H4 (cell line): ENCODE measurements at places on chromosomes 16 and 17.

DNA sequence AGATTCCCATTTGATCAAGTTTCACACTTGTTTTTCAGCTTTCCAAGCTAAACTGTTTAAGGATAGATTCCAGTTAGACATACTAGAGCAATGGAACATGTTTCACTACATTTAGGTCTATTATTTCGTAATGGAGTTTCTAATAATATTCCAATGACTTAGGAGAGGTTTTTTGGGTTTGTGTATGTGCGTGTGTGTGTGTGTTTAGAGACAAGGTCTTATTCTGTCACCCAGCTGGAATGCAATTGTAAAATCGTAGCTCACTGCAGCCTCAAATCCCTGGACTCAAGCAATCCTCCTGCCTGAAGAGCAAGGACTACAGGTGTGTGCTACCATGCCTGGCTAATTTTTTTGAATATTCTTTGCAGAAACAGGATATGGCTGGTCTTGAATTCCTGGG, 426.3 kb downstream of the ZFHX3 start:
- no peak for DNase-seq

- no peak for DNase-seq
Measured at GRCh38 chr17:79468183-79468944, 142.5 kb downstream of the RBFOX3 start.

DNA sequence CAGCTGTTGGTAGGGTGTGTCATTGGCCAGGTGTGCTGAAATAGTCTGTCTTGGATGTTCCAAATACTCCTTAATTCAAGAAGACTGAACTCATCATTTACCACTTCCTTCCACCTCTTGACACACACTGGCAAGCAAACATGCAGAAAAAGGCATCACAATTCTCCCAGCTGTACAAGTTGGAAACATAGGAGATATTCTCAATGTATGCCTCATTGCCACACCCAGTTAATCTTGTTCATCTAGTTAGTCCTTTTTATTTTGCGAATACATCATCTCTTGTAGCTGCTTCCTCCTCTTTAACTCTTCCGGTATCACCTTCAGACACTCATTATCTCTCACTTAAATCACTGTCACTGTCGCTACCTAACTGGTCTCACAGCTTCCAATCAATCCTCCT, 75.1 kb upstream of the GOT2 start:
- DNase-seq: no peak

DNA sequence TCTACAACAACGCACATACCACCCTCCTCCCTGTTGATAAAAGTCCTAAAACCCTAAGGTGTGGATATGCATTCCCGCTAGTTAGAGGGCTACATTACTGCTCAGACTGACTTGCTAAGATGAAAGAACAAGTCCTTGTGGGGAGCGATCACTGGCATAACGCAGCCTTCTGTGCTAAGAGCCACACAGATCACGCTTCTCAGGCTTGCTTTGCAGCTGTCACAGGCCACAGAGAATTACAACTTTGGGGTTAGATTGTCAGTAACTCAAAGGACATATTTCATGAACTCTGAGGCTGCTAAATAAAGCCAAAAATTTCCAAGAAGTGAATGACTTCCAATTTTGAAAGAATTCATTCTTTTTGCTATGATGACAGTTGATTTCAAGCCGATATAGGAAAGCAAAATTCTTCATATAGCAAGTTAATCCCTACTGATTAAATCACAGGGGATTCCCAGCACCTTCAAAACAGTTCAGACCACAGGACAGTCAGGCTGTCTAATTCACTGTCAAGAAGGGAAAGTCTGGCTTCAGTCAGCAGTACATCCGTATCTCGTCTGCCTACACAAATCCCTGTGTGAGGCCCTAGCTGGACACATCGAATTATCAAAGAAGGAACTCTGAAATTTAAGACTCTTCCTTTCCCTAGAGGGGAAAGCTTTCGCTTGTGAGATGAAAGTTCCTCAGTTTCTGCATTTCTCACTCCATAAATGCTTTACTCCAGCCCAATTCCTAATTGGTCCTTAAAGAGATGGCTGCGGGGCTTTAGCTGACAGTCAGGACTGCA, 107.1 kb downstream of the VPS53 start:
- DNase-seq: no peak

DNA sequence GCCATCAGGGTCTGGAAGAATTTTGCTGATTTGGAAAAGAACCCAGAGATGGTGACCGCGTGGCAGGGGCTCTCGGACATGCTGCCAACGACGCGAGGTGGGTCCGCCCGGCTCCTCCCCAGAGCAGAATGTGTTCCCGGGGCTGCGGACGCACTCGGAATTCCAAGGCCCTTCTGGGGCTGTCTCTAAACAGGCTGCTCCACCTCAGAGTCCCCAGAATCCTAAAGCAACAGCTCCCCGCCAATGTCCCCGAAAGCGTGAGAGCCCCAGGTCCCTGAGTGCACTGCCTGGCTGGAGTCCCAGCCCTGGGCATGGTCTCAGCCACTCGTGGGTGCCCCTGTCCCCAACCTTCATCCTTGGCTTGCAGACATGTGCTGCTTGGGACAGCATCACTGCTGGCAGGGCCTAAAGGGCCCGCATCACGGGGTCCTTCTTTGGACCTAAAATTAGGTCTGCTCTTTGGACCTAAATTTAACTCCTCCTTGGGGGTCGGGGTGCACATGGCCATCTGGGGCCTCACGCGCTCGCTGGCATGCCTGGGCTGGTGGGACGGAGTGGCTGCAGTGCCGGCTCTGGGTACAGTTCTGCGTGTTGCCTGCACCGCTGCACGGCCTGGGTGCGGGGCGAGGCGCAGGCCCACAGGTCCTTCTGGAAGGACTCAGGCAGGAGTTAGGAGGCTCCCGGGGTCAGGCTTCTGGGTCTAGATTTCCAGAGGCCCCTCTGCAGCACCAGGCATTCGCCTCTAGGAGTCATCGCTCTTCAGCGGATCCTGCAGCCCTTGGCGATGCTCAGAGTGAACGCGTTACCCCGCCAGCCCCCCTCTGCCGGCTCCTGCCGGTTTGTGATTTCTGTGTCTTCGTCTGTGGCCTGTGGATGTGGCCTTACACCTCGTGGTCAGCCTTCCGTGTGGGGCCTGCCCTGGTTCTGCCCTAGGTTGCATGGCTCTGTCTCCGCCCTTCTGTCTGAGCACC, 41.9 kb upstream of the CHMP6 start:
- no peak for DNase-seq

GRCh38 chr16:82671741-82672140, 45.0 kb downstream of the CDH13 start:
- DNase-seq: no peak

DNA sequence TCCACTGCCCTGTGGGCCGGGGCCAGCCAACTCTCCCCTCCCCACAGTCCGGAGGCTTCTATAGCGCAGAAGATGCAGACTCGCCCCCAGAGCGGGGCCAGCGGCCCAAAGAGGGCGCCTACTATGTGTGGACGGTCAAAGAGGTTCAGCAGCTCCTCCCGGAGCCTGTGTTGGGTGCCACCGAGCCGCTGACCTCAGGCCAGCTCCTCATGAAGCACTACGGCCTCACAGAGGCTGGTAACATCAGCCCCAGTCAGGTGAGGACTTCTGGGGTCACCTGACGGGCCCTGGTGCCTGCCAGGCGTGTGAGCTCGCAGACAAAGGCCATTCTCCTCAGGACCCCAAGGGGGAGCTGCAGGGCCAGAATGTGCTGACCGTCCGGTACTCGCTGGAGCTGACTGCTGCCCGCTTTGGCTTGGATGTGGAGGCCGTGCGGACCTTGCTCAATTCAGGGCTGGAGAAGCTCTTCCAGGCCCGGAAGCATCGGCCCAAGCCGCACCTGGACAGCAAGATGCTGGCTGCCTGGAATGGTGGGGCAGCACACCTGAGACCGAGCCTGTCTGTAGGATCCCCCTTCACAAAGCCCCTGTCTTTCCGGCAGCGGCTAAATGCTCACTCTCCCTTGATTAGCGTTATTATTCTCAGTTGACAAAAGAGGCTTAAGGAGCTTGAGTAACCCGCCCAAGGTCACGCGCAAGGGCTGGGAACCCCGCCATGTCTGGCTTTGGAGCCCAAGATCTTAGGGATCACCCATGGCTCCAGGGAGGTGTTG, 3.9 kb downstream of the SPATA20 start:
- DNase-seq: peak; percentile 80

DNA sequence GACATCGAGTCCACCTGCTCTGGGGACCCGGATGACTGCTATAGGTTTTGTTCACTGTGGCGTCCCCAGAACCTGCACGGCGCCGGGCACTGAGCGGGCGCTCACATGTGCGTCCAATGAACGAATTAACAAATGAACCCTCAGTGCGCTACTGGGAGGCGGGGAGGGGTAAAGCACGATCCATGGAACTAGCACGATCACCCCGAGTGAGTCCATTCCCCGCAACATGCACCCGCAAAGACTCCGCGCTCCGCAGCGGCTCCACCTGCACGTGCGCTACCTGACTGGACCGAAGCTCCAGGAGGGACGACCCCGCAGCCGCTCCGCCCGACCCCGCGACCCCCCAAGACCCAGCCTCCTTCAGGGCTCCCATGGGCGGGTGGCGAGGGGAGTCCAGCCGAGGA, 491 bp downstream of the TRAP1 start:
- no peak for DNase-seq

DNA sequence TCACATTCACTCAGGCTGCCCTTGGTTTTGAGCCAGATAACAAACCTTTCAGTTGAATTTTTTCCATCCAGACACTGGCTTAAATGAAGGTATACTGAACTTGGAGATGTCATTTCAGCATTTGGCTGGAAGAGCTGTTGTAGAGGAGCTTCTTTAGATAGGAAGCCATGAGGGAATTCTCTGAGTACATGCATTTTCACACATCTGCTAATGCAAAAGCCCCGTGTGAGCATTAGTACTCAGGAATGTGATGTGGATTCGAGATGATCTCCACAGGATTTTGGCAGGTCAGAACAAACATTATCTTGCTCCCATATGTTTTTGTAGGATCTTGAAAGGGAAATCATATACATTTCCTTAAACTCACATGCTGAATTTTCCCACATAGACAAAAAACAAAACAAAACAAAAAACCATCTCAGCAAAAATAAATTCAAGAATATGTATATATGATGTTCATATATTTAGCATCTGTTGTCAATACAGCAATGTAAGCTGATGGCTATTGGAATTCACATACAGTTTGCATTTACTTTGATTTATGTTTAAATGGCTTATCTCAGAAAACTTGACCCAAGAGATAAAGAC, 277.2 kb upstream of the TBX2 start:
- no peak for DNase-seq

GRCh38 chr16:70687102-70687511, 1.3 kb upstream of the MTSS2 start:
- no peak for DNase-seq

DNA sequence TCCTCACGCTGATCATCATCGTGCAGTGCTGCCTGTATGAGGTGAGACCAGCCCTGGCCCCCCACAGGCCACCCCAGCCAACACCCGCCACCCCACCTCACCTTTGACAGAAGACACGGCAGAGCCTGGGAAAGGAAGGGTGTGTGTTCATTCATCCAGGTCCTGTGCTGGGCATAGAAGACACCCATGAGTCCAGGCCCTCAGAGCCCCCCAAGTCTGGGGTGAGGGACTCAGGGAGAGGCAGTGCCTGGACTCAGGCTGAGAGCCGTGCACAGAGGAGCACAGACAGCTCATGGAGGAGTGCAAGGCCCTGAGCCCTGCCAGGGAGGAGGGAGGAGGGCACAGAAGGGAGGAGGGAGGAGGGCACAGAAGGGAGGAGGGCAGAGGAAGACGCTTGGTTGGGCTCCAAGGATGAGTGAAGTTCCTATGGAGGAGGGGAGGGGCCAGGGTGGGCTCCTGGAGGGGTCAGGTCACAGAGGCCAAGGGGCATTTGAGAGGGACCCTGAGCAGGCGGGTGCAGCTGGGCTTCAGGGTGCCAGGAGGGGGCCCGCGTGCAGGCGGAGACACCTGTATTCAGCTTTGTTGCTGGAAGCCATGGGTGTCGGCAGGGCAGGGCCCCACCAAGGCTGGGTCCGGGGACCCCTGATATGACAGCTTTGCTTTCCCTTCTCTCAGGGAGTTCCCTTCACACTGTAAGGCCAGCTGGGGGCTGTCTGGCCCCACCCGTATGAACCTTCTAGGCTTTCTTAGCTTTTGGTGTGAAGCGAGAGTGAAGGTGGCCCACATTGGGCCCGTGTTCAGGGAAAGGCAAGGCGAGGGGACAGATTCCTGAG, 11.4 kb downstream of the TAX1BP3 start:
- no peak for DNase-seq

GRCh38 chr17:80586846-80587228, 42.2 kb downstream of the RPTOR start:
- no peak for DNase-seq

GRCh38 chr17:48127371-48128051, 19.9 kb downstream of the SNX11 start:
- DNase-seq: peak; percentile 74

DNA sequence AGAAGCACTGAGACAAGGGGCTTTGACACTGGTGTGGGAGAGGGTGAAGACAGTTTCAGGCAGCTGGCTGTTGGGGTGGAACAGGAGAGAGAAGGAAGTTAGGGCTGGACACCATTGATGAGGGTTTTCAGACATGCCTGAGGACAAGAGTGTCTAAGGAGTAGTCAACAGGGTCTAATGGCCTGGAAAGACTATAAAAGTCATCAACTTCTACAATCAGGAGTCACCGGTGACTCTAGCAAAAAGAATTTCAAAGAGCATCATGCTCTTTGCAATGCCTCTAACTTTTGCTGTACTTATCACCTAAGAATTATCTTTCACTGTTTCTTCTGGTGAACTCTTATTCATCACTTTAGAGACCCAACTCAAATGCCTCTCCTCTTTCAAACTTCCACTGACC, 213.9 kb downstream of the C16orf78 start:
- no peak for DNase-seq

DNA sequence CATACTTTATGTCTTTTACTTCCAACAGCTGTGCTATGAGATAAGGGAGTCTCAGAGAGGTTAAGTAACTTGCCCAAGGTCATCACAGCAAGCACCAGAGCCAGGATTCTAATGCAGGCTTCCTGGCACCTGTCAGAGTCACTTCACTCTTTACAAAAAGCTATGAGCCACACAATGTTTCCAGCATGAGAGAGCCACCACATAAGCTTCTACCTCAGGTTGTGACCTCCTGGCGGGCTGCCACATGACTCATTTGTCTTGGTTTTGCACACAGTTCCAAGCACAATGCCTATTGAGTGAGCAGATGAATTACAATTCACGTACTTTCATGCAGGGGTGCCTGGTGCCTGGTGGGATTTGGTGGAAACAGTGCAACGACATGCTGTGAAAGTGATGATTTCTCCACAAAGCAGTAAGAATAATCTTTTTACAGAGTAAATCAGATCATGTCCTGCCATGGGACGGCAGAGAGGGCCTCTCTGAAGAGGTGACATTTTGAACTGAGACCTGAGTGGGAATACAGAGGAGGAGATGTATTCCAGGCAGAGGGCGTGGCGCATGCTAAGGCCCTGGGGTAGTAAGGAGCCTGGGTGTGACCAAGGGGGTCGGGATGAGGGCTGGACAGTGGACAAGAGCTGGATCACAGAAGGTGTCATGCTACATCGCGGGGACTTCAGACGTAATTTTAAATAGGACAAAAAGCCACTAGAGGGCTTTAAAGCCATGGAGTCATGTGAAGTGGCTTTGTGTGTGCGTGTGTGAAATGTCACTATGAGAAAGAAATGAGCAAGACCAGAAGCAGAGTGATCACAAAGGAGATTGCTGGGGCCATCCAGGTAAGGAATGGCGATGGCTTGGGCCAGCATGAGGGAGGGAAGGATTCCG, 53.4 kb downstream of the CACNG3 start:
- DNase-seq: peak; percentile 84

- no peak for DNase-seq
Measured at GRCh38 chr17:59466946-59467801, 98.2 kb upstream of the DHX40 start.

GRCh38 chr16:78122774-78123315, 23.4 kb downstream of the WWOX start:
- peak; percentile 32 for DNase-seq
